ENCODE measurements at places on chromosomes 13 and 19.

DNA sequence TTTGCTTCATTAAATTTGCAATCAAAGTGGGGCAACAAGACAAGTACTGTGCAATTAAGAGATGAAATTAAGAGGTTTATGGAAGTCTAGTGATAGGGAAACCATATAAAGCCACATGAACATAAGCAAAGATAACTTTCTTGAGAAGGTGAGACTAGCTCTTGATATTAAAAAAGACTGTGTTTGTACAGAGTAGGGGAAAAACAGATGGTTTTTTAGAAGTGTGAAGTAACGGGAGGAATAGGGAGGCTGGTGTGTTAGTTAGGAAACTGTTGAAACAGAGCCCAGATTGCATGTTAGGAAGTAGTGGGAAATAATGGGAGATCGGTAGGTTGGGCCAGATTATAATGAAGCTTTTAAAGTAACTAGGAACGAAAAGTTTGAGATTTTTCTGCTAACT lies 149.8 kb upstream of the FREM2 start:
- no peak for DNase-seq

GRCh38 chr13:27024776-27025492 lies 146.7 kb downstream of the USP12 start:
- DNase-seq, result no peak

GRCh38 chr13:49536144-49536873 lies 40.6 kb downstream of the PHF11 start:
- DNase-seq, result no peak

- peak; percentile 29 for DNase-seq
These were observed 15.9 kb downstream of the ZNF787 start for GRCh38 chr19:56105090-56105701.

DNA sequence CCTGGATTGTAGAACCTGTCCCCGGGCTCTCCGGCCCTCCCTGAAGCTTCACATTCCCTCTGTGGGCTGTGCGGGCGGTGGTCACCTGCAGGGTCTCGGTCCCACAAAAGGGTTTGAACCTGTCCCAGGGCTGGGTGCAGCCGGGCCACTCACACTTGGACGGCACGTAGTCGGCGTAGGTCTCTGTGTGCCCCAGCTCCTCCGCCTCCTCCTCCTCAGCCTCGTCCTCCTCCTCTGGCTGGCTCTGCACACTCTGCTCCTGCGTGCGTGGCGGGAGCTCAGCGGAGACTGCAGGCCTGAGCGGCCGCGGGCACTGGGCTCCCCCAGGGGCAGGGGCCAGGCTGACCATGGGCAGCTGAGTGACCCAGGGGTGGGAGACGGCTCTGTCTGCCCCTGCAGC lies 19.6 kb downstream of the GPX4 start:
- no peak for DNase-seq

GRCh38 chr13:36029166-36029565 lies 102.0 kb downstream of the DCLK1 start:
- no peak for DNase-seq

- DNase-seq, result no peak
These were observed 1796.5 kb upstream of the MIR17HG start for GRCh38 chr13:89550938-89551337.

DNA sequence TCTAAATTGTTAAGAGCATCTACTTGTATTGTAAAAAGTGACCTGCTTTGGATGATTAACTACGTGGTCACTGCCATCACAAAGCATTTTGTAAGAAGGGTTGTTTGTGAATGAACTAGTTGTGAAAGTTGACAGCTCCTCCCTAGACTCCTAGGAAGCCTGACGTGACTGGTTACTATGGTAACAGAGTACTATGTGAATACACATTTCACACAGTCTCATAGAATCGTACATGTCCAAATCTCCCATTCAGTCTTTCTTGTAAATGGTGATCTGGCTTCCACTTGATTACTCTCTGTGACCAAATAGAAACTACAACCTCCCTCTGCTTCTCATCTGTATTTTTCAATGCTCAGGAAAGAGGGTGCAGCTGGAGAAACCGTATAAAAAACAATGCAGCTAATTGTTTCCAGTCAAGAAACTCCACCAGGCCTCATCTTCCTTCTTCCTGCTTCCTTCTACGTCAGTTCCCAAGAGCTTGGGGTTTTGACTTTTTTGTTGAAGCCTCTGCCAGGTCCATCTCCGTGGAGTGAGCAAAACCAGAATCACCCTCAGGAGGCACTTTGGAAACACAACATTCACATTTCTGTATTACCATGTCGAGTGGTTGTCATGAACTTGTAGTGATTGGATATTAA lies 83.4 kb downstream of the GPC6 start:
- no peak for DNase-seq

DNA sequence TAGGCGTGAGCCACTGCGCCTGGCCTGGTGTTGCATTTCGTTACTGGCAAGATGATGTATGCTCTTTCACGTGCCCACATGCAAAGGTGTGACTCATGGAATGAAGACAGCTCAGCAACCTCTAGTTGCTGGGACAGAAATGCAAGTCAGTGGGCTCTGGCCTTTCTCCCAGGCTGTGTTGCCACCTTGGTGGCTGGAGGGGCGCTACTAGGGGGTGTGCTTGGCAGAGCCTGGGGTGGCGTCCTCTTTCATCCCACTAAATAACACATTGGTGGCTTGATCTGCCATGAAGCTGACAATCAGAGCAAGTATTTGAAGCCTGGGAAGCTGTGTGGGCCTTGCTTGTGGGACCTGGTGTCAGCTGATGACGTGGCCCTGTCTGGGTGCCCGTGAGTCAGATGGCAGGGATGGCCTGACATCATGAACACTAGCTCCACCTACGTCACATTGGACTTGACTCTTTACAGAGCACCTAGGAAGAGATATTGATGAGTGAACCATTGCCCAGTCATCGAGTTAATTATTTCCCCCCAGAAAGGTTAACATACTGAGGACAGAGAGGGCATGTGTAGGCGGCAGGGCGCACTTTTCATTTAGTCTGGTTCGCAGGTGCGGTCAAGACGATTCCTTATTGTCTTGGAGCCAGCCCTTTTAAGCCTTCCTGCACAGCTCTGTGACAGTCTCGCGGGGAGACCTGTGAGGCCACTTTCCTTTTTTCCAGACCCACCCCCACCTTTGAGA lies 154.2 kb downstream of the TM9SF2 start:
- DNase-seq, result no peak

DNA sequence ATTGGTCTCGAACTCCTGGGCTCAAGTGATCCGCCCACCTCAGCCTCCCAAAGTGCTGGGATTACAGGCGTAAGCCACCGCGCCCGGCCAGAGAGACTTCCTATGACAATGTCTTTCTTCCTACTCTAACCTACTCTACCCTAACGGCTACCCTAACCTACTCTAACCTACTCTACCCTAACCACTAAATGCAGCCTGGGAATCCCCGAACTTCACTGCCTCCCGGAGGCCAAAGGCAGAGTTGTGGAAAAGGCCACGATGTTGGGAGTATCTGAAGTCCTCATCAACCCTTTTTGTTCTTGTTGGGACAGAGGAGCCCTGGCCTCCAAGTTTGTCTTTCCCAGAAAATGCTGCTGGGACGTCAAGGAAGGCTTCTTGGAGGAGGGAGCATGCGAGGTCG lies 967 bp upstream of the NR2C2AP start:
- no peak for DNase-seq
